Activated CD4-positive, alpha-beta T cell treated with anti-CD3 and anti-CD28 coated beads, Interleukin-10, Interleukin-2, amounts not matched to agents 100 ng/mL and 50 ng/mL, durations not matched to agents 16 hours and 8 hours (primary cell): ENCODE measurements at places on chromosomes 1 and 21.

- no peak for DNase-seq
These were observed 47.4 kb downstream of the PTPRC start for GRCh38 chr1:198686069-198686728.

DNA sequence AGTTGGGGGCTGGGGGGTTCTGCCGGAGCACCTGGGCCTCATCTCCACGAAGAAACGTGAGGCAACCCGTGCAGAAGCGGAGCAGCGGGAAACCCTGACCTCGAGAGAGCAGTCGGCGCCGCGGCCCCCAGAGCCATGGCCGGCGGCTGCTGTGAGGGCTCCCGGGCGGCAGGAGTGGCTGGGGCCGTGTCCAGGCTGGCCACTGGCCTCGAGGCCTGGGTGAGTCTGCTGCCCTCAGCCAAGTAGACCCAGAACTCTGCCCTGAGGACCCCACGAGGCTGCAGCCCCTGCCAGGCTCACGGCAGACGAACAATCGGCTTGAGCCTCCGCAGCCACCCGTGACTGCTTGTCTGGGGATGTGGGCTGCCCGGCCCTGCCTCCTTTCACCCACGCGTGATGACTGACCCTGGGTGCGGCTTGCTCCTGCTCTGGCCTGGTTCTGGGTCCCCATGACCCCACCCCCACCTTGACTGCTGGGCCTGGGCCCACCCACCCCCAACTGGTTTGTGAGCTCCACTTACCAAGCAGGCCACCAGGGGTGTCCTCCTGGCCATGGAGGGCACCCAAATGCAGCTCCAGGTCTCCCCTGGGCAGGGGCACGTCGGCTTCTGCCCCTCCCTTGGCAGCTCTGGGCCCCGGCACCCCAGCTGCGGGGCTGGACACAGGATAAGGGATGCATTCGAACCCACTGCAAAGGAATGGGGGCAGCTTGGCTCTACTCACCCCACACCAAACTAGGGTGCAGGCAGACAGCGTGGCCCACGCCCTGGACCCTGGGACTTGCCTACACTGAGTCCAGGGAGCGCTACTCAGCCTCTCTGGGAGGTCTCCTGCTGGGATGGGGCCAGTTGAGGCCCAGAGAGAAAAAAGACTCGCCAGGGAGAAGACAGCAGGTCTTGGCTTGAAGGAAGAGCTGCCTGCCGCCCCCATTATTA, 34.2 kb downstream of the MORN1 start:
- no peak for DNase-seq

- DNase-seq = no peak
These were observed 424.1 kb downstream of the CAMTA1 start for GRCh38 chr1:7209336-7209735.

DNA sequence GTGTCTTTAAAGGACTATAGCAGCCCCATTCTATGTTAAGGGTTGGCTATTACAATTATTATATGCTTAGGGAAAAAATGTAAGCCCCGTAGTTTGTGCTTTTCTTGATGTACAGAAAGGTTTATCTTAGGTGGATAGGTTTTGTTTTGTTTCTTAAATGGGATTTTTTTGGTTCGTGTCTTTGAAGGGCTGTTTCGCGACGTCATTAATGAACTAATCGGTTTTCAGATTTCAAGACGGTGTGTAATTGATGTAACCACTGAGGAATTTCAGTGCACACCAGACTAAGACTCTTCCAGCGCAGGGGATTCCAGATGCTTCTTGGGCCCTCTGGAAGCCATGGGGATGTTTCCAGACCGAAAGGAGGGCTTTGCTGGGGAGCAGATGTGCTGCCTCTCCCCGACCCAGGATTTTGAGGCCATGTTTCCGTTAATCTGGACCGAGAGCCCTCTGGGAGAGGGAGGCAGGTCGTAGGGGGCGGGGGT, 4.8 kb upstream of the SIM2 start:
- no peak for DNase-seq

GRCh38 chr1:50822035-50822776, 137.9 kb downstream of the FAF1 start:
- DNase-seq = no peak

DNA sequence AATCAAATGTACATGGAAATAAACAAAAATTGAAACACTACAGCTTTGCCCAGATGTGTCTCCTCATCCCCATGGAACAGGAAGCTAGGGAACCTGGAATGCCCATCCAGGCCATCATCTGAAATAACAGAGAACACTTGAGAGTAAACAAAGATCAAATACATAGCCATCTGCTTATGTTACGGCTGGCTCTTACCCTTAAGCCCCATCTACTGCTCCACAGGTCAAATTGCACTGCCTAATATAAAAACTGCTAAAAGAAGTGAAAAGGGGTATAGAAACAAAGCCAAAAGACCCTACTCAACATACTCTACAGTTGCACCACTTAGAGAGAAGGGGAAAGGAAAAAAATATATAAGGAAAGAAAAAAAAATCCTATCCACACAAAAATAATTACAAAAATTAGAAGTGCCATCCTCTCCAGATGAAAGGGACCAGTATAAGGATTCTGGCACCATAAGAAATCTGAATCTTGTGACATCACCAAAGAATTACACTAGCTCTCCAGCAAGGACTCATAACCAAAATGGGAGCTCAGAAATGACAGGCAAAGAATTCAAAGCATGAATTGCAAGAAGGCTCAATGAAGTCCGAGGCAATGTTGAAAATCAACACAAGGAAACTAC, 26.9 kb downstream of the OR6Y1 start:
- peak; percentile 20 for DNase-seq

DNA sequence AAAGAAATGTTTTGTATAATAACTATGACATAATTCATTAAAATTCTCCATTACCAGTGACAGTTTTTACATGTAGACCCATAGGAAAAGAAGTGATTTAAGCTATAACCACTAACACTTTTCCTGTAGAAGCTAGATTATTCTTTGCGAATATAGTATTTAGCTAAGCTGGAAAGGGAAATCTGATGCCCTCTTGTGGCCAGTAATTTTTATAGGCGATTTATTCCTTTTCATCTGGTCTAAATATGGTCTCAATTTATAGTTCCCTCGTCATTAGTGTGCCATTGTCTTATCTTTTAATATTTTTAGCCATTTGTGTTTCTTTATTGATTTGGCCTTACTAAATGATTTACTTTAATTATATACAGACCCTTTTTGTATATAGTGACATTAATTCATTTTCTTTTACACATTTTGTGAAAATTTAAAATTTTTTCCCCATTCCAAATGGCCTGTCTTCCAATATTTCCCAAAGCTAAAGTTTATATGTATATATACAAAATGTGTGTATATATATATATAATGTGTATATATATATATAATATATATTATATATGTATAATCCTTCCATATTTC, 26.7 kb downstream of the BTG3 start:
- peak; percentile 47 for DNase-seq

GRCh38 chr1:116763787-116764465, 9.7 kb downstream of the CD2 start:
- DNase-seq = peak; percentile 78

- DNase-seq = peak; percentile 38
These were observed 22.7 kb downstream of the NDUFS5 start for GRCh38 chr1:39048745-39049370.

DNA sequence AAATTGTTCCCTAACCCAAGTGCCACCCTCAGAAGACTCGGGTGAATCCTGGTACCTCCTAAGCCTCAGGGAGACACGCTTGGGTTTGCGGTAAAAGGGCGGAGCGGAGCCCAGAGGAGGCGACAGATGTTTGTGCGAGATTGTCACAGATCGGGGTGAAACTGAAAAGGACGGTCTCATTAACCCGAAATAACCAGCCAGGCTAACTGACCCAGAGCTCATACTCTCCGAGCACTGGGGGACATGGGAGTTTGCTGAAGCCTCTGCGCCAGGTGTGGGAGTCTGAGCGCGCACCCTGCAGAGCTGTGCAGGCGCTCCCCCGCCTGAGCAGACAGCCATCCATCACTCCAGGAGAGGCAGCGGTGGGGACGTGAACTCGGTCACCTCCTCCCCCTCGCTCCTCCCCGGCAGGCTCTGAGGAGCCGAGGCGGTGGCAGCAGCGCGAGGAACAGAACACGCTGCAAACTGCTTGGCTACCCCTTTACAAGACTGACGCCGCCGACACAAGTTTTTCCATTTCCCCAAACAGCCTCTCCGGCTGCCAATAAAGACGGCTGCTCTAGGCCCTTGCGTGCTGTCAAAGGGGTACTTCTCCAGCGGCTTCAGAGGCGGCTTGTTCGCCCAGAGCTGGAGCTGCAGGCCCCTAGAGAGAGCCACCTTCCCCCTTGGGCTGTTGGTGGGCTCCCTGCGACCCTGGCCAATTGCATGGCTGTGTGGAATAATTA, 43.5 kb downstream of the RRAGC start:
- peak; percentile 14 for DNase-seq

GRCh38 chr21:26710155-26710554, 135.1 kb downstream of the ADAMTS1 start:
- no peak for DNase-seq

- no peak for DNase-seq
These were observed 169.0 kb downstream of the DENND1B start for GRCh38 chr1:197606168-197606845.

- DNase-seq = peak; percentile 55
These were observed 18.2 kb downstream of the DNAJC11 start for GRCh38 chr1:6683434-6683833.

GRCh38 chr21:42850866-42851391, 28.4 kb downstream of the WDR4 start:
- peak; percentile 54 for DNase-seq

DNA sequence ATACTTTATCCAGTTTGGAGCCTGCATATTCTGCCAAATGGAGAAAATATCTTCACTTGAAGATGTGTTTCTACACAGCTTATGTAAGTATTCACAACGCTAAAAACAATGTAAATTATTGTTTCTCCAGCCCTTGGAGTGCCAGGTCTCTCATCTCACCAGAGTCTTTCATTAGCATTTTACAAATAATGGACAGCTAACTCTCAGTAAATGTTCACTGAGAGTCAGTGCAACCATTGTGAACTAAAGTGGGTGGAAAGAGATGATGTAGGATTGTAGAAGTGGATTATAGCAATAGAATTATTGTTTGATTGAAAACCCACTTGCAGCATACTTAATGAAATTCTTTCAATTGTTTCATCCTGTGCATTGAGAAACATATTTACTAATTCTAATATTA, 8.3 kb upstream of the FAM177B start:
- no peak for DNase-seq

GRCh38 chr1:70587872-70588366, 176.9 kb downstream of the CTH start:
- DNase-seq = no peak
